Stimulated activated CD8-positive, alpha-beta memory T cell treated with anti-CD3 and anti-CD28 coated beads, Interleukin-15, amount 100 ng/mL, for 4 hours (primary cell): ENCODE measurements at places on chromosomes 2 and 18.

GRCh38 chr2:39954346-39954745, 175.3 kb upstream of the THUMPD2 start:
- no peak for DNase-seq

DNA sequence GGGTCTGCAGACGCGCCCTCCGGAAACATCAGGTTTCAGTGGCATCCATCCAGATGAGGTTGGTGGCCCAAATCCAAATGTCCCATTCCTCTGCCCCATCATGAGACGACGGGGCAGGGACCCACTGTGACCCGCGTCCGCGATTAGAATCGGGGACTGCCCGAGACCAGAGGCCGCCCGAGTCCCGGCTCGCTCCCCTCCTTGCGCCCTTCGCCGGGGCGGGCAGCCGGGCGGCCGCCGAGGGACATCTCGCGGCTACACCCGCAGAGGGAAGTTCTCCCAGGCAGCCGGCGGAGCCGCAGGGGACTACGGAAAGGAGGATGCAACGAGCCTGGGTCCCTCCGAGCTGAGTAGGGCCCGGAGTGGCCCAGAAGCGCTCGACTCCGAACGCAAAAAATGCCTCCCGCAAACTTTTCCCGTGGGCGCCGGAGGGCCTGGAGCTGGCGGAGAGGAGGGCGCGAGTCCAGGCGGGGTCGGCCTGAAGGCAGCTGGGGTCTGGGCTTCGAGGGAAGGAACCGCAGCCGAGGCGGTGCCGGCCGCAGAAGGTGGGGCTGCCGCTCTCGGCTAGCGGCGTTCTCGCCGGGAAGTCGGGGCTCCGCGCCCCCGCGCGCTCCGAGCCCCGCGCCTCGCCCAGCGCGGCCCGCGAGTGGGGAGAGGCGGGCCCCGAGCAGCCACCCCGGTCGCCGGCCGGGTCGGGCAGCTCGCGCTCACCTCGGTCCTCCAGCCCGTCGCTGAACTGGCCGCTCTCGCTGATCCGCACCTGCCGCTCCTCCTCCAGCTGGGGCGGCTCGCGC, 580 bp downstream of the TMEM163 start:
- DNase-seq = no peak

DNA sequence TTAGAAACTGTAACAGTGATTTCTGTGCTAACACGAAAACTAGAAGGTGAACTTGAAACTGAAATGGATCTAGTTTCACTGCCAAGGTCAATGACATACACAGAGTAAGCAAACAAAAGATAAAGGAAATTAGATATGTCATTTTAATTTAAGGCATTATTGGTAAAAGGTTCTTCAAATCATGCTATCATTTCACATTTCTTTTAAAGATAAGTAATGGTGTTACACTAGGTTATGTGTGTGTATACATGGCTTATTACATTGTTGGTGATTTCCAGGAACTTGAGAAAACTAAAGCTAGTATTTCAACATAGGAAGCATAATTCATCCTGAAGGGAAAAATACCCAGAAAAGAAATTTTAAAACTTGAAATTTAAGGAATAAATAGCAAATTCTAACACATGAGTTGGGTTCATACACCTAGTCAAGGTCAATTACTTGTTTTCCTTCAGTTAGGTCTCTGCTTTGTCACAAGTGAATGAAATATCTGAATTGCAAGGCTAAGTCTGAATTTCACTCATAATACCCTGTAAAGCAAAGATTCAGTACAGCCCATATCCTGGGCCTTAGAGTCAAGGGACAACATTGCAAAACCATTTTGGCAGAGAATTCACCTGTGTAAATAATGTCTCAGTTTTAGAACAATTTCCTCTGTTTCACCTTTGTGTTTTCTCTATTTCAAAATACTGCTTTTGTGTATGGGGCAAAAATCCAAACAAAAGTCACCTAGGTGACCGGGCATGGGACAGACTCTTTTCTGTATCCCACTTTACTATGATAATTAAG, 141.6 kb downstream of the SRBD1 start:
- no peak for DNase-seq

GRCh38 chr2:111523009-111523408, 361.0 kb downstream of the ANAPC1 start:
- no peak for DNase-seq

DNA sequence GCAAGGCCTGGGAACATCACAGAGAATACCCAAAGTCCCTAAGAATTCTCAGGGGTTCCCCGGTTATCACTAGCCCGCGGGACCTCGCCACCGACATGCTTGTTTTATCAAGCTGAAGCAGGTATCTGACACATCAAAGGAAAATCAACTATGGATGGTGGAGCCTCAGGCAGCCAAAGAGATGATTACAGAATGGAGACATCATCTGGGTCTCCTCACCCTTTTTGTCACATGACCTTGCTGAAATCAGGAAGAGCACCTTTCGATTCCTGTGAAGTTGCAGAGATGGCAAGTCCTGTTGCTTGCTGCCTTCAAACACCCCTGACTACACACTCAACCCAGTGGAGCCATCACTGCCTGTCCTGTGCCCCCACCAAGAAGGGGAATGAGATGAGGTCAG, 19.2 kb upstream of the CAB39 start:
- DNase-seq = no peak

- DNase-seq = no peak
Measured at GRCh38 chr2:72754628-72755320, 71.1 kb downstream of the EXOC6B start.

DNA sequence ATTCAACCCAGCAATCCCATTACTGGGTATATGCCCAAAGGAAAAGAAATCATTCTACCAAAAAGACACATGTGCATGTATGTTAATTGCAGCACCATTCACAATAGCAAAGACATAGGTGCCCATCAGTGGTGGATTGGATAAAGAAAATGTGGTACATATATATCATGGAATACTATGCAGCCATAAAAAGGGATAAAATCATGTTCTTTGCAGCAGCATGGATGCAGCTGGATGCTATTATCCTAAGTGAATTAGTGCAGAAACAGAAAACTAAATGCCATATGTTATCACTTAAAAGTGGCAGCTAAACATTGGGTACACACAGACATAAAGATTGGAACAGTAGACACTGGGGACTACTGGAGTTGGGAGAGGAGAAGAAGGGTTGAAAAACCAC, 82.2 kb downstream of the MYO3B start:
- no peak for DNase-seq

GRCh38 chr2:12862541-12862940, 145.8 kb downstream of the TRIB2 start:
- no peak for DNase-seq

- DNase-seq = no peak
Measured at GRCh38 chr2:100397976-100398375, 19.5 kb downstream of the CHST10 start.

DNA sequence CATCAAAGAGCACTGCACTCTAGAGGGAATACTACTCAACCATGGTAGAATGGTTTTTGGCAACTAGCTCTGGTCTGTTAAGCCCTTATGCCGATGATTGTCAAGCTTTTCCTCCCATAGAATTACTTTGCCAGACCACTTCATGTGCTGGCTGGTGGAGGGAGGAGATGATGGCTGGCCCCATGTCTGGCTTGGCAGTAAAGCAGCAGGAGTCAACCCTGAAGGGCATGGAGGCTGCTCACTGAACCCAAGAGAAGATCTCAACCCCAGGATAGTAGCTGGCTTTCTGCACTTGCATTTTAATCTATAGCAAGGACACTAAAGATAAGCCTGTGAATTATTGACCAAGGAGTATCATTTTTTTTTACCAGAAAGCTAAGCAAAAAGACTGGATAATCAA, 309.9 kb downstream of the PIEZO2 start:
- no peak for DNase-seq

DNA sequence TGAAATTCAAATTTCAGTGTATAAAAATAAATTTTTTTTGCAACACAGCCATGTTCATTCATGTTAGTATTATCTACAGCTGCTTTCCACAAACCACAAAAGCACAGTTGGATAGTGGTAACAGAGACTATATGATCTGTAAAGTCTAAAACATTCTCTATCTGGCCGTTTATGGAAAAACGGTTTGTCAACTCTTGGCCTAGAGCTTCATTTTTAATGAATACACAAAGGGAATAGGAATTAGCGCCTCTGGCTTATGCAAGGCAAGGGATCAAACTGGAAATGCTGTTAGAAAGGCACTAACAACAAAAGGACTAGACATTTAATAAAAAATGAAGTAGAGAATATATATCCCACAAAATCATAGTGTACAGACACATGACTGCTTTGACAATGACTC, 211.9 kb downstream of the EXOC6B start:
- DNase-seq = no peak

- no peak for DNase-seq
Measured at GRCh38 chr2:169172151-169172735, 102.9 kb downstream of the DHRS9 start.

- DNase-seq = no peak
Measured at GRCh38 chr18:56541793-56542192, 96.6 kb downstream of the TXNL1 start.

- DNase-seq = no peak
Measured at GRCh38 chr2:202019689-202020450, 13.8 kb upstream of the FZD7 start.

- no peak for DNase-seq
Measured at GRCh38 chr2:220574038-220574437, 946.6 kb downstream of the SLC4A3 start.

DNA sequence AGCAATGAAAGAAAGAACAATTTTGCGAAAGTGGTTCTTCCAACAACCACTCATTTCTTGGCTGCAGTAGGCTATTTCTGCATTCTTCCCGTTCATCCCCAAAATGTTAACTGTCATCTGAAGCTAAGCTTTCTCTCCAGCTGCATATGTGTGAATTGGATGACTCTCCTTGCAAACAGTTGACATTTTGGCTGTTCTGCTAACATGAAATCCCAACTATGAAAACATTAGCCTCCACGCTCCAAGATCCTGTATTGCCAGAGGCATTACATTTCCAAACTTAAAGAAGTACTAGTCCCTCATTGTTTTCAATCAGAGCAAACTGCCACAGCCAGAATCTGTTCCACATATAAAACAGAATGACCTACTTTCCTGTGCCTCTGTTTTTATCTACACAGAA, 88.5 kb downstream of the TGIF1 start:
- DNase-seq = no peak

DNA sequence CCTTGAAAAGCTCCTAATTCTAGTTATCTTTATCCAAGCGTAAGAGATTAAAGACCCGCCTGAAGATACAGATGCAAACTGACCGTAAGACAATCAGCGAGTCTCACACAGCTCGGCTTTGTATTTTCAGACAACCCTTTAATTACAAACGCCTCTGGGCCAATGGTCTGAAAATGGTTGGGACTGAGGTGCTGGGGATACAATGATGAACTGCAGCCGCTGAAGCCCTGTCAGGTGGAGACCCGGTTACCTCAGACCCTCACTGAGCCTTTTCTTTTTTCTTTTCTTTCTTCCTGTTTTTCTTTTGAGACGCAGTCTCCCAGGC, 715 bp upstream of the CFAP36 start:
- no peak for DNase-seq

GRCh38 chr2:26727641-26728561, 35.4 kb downstream of the KCNK3 start:
- DNase-seq = no peak

DNA sequence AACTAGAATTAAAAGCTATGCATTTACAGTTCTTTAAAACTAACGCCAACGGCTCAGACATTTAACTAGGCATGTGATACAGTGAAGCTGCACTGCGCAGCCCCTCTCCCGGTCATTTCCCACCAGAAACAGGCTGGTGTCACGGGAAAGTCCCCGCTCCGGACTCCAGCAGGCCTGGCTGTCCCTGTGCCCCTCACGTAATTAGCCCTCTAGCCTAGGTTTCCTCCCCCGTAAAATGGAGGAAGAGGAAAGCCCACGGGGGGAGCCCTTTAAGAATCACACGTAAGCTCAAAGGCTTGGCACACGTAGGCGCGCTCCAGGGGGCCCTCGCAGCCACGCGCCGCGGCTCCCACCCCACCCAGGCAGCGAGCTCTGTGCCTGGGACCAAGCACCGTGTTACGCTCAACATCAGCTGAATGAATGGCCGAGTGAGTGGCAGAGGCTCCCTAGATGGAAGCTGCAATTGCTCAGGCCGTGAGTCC, 48.0 kb downstream of the KCNIP3 start:
- DNase-seq = no peak

GRCh38 chr2:150410809-150411208, 76.7 kb downstream of the RND3 start:
- no peak for DNase-seq

DNA sequence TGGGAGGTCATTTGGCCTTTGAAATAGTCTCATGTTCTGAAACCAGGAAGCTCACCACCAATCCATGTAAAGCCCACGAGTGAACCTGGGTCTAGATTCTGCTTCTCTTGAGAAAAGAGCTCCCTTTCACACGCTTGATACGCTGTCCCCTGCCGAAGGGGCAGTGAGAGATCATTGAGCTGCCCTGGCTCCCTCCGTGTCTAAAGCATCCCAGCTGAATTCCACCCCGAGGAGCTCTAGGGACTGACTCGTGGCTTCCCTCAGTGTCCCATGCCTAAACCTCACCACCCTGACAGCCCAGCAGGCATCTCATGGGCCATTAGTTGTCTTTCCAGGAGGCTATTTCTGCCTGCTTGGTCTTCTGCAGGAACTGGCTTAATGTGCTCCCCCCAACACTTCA, 68.6 kb downstream of the COL6A3 start:
- no peak for DNase-seq

DNA sequence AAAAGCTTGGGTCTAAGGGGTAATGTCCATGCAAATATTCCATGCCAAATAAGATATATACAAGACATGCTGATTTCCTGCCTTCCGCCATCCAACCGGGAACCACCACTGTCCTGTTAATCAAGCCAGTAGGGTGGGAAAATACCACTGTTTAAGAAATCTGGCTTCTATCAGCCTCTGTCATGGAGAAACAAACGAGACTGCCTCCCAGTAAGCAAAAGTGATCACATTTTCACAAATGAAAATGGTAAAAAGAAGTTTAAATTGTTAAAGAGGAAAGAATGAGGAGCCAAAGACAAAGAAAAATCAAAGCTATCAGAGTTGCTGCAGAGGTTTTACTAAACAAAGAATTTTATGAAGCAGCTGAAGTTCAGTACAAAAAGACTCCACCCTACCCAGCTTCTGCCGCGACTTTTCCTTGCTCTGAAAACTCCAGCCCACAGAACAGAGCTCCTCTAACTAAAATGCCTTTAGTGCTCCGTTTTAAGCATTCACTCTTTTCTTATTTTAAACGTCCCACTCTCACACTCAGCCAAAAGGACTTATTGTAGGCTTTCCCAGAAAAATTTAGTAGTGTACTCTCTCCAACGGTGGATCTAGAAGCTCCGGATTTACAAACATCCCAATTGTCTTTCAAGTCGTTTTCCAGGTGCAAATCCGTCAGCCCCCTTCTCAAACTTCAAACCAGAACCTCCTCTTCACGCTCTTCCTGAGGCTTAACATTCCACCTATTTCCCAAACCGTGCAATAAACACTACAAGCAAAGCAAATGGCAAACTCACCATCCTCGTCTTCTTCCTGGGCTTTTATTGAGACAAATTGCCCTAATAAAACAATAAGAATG, 613 bp downstream of the COL5A2 start:
- no peak for DNase-seq

GRCh38 chr2:120441744-120442471, 96.0 kb downstream of the INHBB start:
- no peak for DNase-seq

- DNase-seq = no peak
Measured at GRCh38 chr2:54054271-54054670, 61.1 kb upstream of the ACYP2 start.
